ENCODE measurements at places on chromosomes 1 and 21.

DNA sequence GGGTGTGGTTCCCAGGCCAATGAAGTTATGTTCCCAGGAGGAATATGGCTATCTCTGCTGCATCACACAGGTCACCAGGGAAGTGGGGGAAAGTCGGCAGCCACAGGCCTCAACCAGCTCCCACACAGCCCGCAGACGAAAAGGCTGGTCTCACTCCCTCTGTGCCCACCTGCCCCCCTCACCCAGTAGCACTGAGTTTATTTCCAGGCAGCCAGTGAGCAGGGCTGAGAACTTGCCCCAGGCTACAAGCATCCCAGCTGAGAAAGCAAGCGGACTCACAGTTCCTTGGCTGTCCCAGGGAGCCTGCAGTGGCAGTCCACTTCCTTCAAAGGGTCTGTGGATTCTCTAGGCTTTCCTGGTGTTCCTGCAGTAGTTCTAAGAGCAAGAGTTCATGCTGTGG, 68.9 kb downstream of the SLC5A9 start:
- no peak for DNase-seq

DNA sequence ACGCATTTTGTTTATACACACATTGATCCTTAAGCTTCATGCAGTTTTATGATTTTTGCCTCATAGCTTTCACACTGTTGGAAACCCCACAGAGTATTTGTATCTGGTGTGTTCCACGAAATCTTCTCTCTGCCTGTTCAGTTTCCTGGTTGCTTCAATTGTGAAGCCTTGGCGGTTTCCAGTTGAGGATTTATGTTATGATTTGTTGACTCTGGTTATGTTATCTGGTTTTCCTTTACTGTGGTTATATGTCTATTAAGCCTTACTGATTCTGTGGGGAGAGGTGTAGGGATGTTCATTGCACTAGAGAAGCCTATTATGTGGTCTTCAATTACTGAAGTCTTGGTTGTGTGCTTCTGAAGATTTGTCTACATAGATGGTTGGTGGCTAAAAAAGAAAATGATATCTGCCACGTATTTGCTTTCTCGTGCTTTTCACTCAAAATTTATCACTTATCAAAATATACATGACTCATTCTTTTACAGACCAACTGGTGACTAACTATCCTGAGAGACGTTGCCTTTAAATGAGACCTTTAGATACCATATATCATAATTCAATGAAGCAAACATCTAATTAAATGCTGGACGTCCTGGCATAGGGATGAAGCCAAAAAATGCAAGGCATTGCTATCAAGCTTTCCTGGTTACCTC, 488.0 kb upstream of the B3GALT2 start:
- no peak for DNase-seq

- DNase-seq = no peak
These were observed 29.6 kb downstream of the GDAP2 start for GRCh38 chr1:117899801-117900200.

DNA sequence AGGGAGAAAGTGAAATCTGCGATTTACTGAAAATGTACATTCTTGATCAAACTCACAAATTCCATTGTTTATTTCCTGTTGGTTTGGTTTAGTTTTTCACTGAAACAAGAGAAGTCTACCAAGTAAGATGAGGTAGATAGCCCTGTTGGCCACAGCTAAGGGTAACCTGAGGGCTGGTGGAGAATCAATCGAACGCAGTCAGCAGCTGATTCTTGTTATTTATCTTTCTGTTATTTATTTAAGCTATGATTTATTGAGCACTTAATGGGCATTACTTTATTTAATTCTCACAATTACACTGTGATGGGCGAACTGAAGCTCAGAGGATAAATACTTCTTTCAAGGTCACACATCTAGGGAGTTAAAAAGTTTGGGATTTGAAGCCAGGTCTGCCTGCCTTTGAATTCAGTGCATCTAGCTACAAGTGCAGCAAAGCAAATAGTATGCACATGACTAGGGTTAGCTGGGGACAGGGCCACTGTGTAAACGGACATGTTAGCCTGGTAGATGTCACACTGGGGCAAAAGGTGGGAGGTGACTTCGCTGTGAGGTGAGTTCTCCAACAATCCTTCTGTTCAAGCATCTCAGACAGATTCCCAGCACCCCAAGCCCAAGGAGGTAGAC, 106.5 kb upstream of the GADD45A start:
- DNase-seq = no peak

GRCh38 chr1:112267929-112268328, 128.1 kb upstream of the CTTNBP2NL start:
- DNase-seq = no peak

GRCh38 chr1:67766141-67766978, 66.9 kb downstream of the GNG12 start:
- no peak for DNase-seq

- DNase-seq = no peak
These were observed 17.1 kb downstream of the PLCH2 start for GRCh38 chr1:2493218-2493617.

- no peak for DNase-seq
These were observed 38.5 kb upstream of the SYNC start for GRCh38 chr1:32741059-32741412.

- no peak for DNase-seq
These were observed at the start of gene C1QB for GRCh38 chr1:22652881-22653316. Gene C1QB, plus strand, starts transcription at chr1:22653236. Its CDS starts 6,227 bp downstream, at chr1:22659463.

DNA sequence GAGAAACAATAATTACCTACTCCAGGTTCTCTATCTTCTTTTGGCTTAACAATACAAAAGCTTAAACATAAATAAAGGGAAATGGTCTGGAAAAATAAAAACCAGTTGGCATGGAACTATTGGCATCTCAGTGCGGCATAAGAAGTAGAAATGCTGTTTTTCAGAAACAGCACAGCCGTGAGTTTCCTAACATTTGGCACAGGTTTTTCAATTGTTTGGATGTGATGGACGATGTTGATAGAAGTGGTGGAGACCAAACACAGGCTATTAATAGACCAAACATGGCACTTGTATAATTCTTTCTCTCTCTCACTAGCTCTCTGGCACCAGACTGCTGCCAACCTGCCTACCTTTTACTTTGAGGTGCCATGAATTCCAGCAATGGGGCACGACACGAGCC, 36.2 kb downstream of the KCNN3 start:
- no peak for DNase-seq

GRCh38 chr1:156394835-156395461, 25.9 kb downstream of the RHBG start:
- no peak for DNase-seq

DNA sequence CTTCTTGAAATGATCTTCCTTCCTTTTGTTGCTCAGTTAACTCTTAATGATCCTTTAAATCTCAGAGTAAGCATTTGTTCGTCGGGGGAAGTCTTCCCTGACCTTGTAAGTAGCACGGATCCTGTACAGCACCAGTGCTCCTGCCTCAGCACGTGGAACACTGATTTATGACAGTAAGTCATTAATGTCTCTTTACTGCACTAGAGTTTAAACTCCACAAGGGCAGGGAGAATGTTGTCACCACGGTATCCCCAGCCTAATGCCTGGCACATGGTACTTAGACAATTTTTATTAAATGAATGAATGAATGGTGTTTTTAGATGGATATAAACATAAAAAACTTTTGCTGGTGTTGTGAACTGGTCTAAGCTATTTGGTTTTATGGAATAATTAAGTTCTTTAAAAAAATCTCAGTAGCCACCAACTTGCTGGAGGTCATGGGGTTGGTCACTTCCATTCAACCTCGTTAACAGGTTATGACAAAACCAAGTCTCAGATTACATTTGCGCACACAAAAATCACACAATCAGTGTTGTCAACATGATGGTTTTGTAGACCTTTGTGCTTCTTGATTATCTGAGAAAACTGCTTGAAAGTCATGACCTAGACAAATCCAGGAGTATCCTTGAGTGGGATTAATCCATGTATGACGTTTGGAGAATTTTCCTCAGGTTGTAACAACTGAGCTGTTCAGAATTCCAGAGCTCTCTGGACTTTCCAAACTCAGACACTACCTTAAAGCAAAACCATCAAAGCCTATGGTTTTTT, 326.9 kb downstream of the DUSP10 start:
- DNase-seq = no peak

GRCh38 chr1:83813576-83813975, 185.4 kb downstream of the TTLL7 start:
- no peak for DNase-seq

GRCh38 chr1:201123866-201124265, 3.1 kb downstream of the ASCL5 start:
- no peak for DNase-seq

GRCh38 chr1:37764888-37765441, at the start of gene EPHA10:
Gene EPHA10, minus strand, starts transcription at chr1:37765120. Its CDS starts 54 bp downstream, at chr1:37765066.
- DNase-seq = no peak

GRCh38 chr1:154198756-154199562, 7.1 kb upstream of the TPM3 start:
- DNase-seq = no peak

DNA sequence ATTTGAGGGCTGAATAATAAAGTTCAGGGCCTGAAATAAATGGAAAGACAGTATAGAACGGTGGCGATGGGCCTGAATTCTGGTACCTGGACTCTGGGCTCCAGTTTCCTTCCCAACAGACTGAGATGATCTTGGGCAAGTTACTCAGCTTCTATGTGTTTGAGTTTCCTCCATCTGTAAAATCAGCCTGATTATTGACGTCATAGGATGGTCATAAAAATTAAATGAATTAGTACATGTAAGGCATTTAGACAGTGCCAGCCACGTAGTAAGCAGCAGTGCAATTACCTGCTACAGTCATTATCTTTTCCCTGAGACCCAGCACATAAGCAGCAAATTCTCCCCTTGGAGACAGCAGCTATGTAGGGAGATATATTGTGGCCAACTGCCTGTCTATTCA, 260.9 kb downstream of the NTNG1 start:
- DNase-seq = no peak

- no peak for DNase-seq
These were observed 9.3 kb downstream of the PSMG1 start for GRCh38 chr21:39173716-39174680.

GRCh38 chr21:38910390-38911067, 104.8 kb downstream of the ETS2 start:
- DNase-seq = no peak

DNA sequence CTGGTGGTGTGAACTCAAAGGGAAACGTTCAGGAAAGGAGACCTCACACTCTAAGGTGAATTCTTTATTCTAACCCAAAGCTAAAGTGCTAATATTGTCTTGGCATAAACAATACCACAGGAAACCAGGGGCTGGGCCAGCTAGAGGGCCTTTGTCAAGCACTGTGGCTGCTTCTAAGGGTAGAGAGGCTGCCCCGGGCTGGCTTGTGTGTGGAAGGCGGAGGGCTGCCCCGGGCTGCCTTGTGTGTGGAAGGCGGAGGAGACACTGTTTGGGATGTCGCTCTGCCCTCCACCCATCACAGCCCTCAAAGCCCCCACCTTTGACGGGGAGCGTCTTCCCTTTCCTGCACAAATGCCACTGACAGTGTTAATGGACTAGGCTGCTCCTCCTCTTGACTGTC, 216.8 kb downstream of the TOMM20 start:
- no peak for DNase-seq

GRCh38 chr1:208737161-208737560, 493.0 kb upstream of the PLXNA2 start:
- DNase-seq = no peak

DNA sequence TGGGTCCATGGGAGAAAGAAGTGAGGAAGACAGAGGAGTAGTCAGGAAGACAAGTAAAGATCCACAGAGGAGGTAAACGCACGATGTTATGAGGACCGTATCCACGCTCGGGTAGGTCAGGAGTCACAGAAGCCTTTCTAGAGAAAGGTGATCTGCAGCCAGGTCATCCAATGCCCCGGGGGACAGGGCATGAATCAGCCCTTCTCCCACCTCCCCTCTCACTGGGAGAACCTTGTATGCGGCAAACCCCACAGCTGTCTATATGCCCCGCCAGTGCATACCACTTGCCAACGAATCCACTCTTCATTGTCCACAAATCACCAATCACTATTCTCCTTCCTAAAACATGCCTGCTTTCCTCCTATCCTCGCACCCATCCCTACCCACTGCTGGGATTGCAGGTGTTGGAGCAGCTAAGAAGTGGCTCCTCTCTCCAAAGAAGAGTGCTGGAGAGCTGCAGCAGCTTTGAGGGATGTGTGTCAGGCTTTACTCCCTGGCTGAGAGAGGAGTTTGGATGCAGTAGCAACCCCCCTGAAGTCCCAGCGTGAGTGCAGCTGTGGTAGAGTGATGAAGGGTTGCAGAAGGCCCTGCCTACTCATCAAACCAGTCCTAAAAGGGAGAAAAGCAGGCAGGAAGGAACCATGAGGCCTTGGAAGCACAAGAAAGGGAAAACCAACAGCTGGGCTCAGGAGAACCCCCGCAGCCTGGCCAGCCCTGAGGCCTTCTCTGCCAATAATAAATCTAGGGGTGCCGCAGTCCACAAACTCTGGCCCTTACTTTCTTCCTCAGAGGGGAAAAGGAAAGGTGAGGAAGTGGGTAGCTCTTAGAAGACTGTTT, 102.2 kb upstream of the GADD45A start:
- DNase-seq = peak; percentile 66

DNA sequence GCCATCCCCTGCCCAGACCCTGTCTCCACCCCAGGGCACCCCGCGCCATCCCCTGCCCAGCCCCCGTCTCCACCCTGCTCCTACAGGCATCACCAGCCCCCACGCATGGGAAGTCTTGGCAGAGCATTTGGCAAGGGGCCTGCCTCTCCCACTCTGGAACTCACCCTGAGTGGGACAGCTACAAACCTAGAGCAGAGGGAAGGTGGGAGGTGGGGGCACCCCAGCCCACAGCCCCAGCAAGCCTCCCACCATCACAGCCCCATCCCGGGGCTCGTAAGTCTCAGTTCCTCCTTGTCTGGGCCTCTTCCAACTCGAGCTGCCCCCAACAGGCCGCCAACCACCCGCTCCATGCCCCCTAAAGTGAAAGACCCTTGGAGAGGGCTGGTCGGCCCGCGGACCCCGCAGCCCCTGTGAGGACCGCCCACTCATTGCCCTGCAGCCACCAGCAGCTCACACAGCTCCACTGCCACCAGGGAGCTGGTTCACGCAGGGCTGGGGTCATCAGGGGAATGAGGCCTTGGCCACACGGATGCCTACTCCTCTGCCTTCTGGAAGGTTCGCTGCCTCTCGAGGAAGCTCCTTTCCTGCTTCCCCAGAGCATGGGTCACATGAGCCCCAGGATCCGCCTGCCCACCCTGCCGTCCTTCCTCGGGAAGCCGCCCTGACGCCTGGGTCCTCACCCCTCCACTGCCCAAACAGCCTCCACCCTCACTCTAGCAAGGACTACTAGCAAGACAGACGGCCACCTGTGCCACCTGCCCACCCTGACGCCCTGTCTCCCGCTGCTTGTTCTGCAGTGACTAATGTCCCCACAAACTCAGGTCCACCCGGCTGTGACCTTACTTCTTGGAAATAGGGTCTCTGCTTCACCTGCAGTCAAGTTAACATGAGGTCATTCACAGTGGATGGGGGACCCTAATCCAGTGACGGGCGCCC, 14.4 kb downstream of the MEGF6 start:
- no peak for DNase-seq

DNA sequence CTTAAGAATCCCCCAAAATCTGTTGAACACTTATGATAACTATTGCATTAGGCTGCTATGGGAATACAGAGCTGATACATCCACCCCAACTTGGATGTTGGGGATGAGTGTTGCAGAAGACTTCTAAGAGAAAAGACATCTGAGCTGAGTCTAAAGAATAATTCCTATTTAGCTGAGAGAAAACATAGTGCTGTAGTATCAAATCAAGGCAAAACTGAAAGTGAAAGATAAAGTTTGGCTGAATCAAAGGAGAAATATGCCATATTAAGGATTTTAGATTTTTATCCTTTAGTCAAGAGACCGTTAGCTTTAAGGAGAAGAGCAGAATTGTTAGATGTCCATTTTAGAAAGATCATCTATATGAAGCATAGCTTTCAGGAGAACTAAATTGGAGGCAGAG, 726.9 kb upstream of the PTBP2 start:
- DNase-seq = no peak
